ENCODE measurements at places on chromosomes 13 and 19.

GRCh38 chr19:13995878-13996765 lies 10.0 kb downstream of the RFX1 start:
- DNase-seq: no peak

DNA sequence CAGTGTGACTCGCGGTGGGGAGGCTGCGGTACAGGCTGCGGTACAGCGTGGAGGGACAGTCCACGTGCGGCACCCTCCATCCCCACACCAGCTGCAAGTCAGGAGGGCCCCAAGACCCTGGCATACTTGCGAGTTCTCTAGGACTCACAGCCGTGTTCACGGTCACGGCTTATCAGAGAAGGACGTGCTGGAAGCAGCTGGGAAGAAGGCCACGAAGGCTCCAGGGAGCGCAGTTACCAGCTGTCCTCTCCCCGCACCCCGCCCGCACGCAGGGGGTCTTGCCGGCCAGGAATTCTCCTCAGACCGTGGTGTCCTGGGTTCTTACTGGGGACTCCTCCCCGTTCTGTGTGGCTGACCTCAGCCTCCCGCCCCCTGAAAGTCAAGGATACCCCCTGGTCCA lies 6.2 kb downstream of the ZNF444 start:
- no peak for DNase-seq

DNA sequence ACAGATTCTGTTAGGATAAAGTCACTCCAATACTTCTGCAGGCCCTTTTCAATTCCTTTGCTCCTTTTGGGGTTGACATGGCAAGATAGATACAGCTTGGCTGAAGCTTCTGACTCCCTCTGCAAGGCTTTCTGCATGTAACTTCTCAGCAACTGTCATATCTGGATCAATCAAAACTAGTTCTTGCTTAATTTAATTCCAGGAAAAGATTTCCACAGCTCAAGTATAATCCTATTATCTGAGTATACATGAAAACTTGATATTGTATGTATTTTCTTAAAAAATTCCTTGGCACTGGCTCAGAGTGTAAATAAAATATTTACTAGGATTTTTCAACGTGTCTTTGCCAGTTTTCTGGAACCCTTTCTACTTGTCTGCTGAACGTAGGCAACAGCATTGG lies 109.6 kb downstream of the STARD13 start:
- no peak for DNase-seq

DNA sequence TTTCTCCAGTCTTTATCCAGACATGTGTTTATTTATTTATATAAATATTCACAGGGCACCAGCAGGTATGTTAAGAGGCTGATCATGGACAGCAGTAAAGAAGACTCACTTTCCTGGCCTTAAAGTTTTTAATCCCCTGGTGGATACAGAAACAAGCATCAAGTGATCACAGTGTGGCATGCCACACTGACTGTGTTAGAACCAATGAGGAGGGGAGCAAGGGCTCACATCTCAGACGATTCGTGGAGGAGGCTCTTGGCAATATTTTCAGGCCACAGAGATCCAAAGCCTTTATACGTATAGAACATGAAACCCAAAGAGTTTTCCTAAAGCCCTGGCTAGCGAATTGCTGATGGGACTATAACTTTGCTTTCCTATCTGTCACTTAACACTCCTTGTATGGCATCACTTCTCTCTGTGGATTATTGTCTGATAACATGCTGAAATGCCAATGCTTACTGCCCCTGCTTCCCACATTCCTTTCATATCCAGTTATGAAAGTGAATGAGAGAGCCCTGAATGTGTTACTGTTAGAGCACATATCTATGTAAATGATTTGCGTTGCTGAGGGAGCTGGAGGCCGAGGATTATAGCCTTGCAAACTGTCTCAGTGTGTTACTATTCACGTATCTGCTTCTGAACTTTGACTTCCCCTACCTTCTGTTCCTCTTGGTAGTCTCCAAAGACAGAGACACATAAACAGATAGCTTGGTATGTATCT lies 37.6 kb downstream of the POLR1D start:
- no peak for DNase-seq

DNA sequence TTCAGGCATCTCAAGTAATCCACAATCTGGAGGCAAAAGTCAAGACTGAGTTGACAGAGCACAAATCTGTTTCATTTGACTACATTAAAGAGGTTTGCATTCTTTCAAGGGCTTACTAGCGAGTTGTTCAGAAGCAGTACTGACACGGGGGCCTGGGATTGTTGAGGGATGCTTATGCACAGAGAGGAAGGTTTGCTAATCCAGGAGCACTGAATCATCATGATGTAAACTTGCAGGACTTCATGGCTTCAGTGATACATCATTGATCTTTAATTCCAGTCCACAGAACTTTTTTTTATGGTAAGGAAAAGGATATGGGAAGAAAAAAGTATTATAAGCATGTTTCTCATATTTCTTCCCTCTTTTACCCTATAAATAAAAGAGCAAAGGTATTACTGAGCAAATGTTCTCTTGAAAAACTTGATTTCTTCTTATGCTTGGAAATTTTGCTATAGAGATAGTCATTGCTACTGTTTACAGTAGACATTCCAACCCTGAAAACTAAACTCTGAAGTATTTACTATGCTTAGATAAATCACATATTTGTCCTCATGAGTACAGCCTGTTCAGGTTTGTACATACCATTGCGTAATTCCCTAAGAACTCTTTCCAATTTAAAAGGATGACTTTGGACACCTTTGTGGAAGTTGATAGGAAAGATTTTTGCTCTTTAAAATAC lies 65.8 kb upstream of the KPNA3 start:
- DNase-seq: peak; percentile 97

GRCh38 chr19:42487798-42488178 lies 40.5 kb downstream of the CEACAM1 start:
- DNase-seq: no peak

DNA sequence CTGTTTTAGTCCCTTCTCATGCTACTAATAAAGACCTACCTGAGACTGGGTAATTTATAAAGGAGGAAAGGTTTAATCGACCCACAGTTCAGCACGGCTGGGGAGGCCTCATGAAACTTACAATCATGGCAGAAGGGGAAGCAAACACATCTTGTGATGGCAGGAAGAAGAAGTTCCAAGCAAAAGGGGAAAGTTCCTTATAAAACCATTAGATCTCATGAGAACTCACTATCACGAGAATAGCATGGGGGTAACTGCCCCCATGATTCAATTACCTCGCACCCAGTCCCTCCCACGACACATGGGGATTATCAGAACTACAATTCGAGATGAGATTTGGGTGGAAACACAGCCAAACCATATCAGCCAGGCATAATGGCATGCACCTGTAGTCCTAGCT lies 13.0 kb upstream of the STRN4 start:
- DNase-seq: no peak

GRCh38 chr19:31427857-31428256 lies 78.6 kb upstream of the TSHZ3 start:
- no peak for DNase-seq

DNA sequence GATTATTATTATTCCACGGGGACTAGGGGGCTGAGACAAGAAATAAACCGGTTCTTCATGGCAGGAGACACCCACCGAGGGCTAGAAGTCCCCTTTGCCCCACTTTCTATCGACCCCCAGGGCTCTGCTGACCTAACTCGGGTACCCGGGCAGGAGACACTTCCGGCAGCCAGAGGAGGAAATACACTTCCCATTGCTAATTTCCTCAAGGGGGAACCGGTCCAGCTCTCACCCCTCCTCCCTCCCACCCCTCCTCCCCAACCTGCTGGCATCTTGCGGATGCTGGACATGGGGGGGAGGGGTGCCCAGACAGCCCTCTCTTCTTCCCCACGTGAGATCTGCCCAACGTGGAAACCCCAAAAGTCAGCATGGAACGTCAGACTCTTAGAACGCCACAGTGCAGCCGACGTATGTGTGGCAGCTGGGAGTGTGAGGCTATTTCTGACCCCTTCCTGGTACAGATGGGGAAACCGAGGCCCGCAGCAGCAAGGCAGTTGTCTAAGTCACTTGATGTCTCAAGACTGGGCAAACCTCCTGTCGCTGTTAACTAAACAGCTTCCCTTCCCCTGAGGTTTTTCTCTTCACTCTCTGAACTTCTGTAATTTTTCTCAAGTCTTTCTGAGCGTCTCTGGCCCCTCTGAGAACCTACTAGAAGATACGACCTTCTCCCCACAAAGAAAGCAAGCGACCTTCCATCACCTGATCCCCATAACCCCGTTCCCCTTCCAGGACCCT lies 3.6 kb downstream of the GPR4 start:
- DNase-seq: peak; percentile 49

- no peak for DNase-seq
Observed at GRCh38 chr19:35695895-35696422, 8.4 kb upstream of the ZBTB32 start.

GRCh38 chr13:86900906-86901305 lies 770.3 kb upstream of the SLITRK5 start:
- no peak for DNase-seq

GRCh38 chr13:76903544-76904162 lies 17.4 kb upstream of the KCTD12 start:
- DNase-seq: peak; percentile 61

GRCh38 chr19:12715929-12716328 lies 7.8 kb downstream of the TNPO2 start:
- no peak for DNase-seq

GRCh38 chr19:33290956-33291622 lies 11.2 kb downstream of the CEBPA start:
- DNase-seq: no peak

GRCh38 chr19:31334849-31335624 lies 14.2 kb downstream of the TSHZ3 start:
- peak; percentile 20 for DNase-seq

DNA sequence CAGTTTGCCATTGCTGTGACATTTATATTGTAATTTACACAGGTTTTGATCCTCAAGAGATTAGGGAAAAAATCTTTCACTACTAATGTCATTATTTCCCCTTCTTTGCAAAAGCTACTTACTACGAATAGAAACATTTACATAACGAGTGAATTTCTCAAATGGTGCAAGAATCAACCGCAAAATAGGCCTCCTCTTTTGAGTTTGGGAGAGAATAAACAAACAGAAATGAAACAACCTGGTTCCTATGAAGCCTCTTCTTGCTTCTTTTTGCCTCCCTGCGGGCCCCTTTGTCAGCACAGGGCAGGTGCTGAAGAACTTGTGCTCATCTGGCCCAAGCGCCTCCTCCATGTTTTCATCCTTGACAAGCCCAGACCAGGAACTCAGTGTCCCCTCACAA lies 10.1 kb upstream of the GJA3 start:
- DNase-seq: no peak

DNA sequence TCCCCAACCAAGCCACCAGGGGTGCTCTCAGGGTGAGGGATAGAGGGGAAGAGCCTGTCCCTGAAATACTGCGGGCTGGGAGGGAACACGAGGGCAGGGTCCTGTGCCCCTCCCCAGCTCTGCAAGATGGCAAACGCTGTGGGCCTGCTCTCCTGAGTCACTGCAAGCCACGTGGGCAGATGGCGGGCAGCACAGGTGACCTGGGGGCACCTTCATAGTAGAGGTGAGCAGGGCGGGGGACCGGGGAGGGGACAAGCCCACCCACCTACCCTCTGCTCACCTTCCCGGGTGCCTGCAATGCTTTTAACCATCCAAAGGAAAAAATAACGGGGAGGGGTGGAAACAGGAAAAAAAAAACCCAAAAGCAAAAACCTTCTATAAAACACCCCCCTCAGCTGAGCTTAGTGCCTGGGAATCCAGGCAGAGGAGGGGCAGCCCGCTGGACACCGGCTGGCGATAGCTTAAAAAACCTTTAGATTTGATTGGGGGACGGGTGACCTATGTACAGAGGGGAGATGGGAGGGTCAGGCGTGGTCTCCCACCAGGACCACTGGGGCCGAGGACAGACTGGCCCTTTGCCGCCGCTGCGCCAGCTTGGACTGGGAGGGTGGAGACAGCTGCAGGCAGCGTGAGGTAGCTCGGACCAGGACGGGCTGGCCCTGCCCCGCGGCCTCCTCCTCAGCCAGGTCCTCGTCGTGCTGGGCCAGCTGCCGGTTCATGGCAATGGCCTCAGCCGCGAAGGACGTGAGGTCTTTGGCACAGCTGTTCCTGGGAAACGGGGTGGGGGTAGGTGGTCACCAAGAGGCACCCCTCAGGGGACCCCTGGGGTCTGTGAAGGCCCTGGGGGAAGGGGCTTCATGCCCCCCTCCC lies 11.7 kb downstream of the MKNK2 start:
- no peak for DNase-seq

DNA sequence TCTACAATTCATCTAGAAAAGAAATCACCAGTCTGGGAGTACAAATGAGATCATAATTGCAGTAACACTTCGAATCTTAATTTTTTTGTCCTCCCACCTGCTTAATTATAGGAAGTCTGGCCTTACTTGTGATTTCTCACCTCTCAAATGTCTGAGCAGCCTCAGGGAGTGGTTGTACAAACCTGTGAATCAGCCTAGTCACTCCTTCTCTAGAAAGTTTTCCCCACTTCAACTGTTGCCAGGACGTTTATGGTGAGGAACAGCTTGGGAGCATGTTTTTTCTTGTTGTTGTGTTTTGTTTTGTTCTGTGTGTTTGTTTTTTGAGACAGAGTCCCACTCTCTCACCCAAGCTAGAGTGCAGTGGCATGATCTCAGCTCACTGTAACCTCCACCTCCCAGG lies 50.3 kb upstream of the CLDN10 start:
- no peak for DNase-seq

- no peak for DNase-seq
Observed at GRCh38 chr13:102567857-102568256, 28.9 kb upstream of the TPP2 start.

- no peak for DNase-seq
Observed at GRCh38 chr13:91346062-91346461, 1.4 kb upstream of the MIR17HG start.

DNA sequence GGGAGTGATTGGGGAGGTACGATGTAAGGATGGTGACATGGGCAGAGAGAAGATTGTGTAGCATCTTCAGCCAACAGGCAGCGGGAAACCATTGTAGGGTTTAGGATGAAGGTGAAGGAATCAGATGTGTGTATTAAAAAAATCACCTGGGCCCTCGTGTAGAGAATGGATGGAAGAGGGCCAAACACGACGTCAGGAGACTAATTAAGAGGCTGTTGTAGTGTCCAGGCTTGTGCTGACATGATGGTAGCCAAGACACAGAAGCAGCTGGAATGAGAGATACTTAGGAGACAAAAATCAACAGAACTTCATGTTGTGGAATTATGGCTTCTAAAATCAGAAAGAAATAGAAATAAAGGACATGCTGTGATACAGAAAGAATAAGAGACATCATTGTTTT lies 41.2 kb upstream of the ARGLU1 start:
- DNase-seq: no peak

GRCh38 chr13:55963934-55964333 lies 1176.8 kb upstream of the PRR20A start:
- DNase-seq: no peak
